ENCODE measurements at places on chromosomes 13 and 19.
A peak's percentile ranks its signal among the peaks of the same experiment; 100 is the strongest.

DNA sequence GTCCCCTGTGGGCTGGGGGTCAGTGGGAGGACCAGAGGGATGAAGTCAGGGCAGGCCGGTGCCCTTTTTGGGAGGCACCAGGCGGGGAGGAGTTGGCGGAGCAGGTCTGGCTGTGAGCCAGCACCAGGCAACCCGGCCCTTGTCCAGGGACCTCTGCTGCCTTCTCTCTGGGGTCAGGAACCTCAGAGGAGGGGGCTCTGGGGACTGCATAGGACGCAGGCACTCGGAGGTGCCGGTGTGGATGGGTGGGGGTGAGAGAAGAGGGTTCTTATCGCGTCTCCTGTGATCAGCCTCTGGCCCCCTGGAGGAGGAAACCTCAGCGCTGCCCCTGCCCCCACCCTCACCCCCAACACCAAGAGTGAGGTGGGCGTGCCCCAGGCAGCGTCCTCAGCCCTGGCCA, 16.5 kb downstream of the DPF1 start:
- DNase-seq, result no peak

DNA sequence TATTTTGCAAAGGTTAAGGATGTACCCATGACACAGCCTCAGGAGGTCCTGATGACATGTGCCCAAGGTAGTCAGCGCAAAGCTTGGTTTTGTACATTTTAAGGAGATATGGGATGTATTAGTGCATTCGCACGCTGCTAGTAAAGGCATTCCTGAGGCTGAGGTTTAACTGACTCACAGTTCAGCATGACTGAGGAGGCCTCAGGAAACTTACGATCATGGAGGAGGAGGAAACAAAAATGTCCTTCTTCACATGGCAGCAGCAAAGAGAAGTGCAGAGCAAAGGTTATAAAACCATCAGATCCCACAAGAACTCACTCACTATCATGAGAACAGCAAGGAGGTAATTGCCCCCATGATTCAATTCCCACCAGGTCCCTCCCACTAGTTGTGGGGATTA, 1017.4 kb downstream of the EFNB2 start:
- no peak for DNase-seq

DNA sequence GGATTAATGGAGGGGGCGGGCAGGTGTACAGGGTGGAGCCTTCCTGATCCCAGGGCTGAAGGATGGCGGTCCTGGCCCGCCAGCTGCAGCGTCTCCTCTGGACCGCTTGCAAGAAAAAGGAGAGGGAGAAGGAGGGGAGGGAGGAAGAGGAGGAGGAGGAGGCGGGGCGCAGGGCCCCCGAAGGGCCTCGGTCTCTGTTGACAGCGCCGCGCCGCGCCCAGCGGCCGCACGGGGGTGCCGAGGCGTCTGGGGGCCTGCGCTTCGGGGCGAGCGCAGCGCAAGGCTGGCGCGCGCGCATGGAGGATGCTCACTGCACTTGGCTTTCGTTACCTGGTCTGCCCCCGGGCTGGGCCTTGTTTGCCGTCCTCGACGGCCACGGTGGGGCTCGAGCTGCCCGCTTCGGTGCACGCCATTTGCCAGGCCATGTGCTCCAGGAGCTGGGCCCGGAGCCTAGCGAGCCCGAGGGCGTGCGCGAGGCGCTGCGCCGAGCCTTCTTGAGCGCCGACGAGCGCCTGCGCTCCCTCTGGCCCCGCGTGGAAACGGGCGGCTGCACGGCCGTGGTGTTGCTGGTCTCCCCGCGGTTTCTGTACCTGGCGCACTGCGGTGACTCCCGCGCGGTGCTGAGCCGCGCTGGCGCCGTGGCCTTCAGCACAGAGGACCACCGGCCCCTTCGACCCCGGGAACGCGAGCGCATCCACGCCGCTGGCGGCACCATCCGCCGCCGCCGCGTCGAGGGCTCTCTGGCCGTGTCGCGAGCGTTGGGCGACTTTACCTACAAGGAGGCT, at the start of gene PPM1N:
TSS of gene PPM1N (plus strand) at position 33 of the 785 bp plus-strand sequence. CDS start at position 63, 30 bp downstream.
- no peak for DNase-seq

GRCh38 chr19:33849551-33850147, 53.0 kb downstream of the KCTD15 start:
- no peak for DNase-seq

DNA sequence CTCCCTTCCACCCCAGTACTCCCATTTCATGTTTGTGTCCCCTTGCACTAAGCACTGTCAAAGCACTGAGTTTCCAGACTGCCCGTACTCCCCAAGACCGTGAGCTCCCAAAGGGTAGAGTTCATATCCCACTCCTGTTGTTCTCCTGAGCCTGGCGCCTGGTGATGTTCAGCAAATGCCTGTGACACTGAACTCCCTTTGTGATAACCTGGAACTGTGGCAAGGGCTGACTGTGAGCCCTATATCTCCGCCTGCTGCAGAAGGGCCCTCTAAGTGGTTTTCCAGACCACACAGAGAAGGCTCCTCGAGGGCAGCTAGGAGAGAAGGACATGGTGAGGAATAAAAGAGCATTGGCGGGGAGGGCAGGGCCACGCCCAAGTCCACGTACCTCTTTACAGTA, 67.5 kb downstream of the ATP7B start:
- DNase-seq, result no peak

DNA sequence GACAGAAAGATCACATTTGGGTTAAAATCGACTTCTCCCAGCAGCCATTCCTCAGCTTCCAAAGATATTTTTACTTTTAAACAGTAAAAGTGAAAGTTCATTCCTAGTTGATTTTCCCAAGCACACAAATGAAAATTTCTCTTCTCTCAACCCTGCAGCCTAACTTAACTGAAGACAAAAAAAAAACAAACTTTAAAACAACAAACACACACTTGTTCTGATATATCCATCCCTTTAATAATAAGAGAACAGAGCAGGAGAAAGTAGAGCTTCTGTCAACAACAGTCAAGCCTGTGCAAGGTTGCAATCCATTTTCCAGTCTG, 72.9 kb downstream of the STK24 start:
- DNase-seq, result no peak

DNA sequence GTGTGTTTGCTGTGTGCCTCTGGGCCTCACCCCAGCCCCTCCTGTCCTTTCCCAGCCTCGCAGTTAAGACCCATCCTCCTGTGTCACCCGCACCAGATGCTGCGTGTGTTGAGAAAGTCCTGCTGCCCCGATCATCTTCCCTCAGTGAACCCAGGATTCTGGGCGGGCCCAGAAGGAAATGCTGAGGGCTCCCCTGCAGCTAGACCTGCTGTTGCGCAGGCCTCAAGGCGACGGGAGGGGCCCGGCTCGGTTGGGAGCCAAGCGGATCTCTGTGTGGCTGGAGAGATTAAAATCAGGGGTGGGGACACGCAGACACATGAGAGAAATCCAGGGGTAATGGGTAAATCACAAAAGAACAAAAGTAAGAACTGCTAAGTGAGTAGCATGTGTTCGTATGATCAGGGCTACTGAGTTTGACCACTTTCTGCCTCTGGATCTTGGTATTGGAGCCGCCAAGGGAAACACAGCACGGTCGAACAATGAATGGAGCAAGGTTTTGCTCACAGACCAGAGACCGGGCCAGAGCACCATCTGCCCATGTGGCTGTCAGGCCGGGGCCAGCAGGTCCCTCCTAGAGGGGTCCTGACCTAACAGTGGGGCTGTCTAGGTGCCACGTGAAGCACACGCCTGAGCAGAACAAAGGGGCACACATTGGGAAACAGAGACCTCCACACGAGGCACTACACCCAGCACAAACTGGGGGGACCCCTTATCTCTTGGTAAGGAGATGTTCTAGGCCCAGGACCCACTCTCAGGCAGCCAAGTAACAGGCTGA, 7.1 kb downstream of the ZSCAN1 start:
- DNase-seq, result no peak

GRCh38 chr19:35107545-35107944, 8.1 kb upstream of the FXYD3 start:
- DNase-seq, result no peak

- peak; percentile 37 for DNase-seq
Measured at GRCh38 chr13:110286833-110287819, 19.8 kb downstream of the COL4A1 start.
